ENCODE measurements at places on chromosomes 5 and 9. TPM values are rescaled to one million over a fixed set of nuclear protein-coding genes. Genes with fewer than 3 reads are reported as not detected.
A peak's percentile ranks its signal among the peaks of the same experiment; 100 is the strongest.

Gene FAM151B
- 0.27 TPM for total RNA-seq

Gene FKTN
- 10.4 TPM for total RNA-seq

Gene ZNF879
- 0.53 TPM for total RNA-seq

Gene KCNT1
- total RNA-seq = not detected

Gene GRXCR2
- total RNA-seq = not detected

Gene CER1
- not detected for total RNA-seq

Gene FBXO38
- total RNA-seq = 32.2 TPM

Gene DOCK2
- 2.1 TPM for total RNA-seq

Gene RHOBTB3
- 51.4 TPM for total RNA-seq

Gene C5orf63
- 0.37 TPM for total RNA-seq

Gene ANKDD1B
- not detected for total RNA-seq

Gene SLC27A6
- total RNA-seq = 0.27 TPM

Gene ZNF618
- 2.2 TPM for total RNA-seq

DNA sequence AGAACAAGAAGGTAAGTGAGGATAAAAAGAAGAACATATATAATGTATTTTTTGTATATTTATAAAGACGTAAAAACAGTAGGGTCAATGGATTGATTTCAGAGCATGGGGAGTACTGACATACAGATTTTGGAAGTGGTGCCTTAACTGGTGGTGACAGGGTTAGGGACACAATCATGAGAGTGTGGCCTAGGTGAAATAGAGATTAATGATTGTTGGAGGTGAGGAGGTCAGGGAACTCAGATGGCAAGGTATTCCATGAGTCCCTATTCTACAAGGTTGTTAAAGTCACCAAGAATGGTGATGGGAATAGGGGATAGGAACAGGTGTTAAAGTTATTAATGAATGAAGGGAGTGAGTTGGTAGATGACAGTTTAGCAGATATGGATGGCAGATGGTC is 210.8 kb downstream of the SEMA6A start:
- DNase-seq = no peak

- peak; percentile 20 for DNase-seq
Observed at GRCh38 chr9:72807765-72808445, 144.9 kb downstream of the ALDH1A1 start.

- DNase-seq = no peak
Observed at GRCh38 chr9:138073808-138074207, 196.2 kb downstream of the CACNA1B start.

GRCh38 chr9:125971050-125971449 is 223.9 kb downstream of the PBX3 start:
- no peak for DNase-seq

GRCh38 chr9:6200761-6201160 is 14.8 kb upstream of the IL33 start:
- no peak for DNase-seq

GRCh38 chr9:82668689-82669199 is 394.2 kb downstream of the RASEF start:
- no peak for DNase-seq

DNA sequence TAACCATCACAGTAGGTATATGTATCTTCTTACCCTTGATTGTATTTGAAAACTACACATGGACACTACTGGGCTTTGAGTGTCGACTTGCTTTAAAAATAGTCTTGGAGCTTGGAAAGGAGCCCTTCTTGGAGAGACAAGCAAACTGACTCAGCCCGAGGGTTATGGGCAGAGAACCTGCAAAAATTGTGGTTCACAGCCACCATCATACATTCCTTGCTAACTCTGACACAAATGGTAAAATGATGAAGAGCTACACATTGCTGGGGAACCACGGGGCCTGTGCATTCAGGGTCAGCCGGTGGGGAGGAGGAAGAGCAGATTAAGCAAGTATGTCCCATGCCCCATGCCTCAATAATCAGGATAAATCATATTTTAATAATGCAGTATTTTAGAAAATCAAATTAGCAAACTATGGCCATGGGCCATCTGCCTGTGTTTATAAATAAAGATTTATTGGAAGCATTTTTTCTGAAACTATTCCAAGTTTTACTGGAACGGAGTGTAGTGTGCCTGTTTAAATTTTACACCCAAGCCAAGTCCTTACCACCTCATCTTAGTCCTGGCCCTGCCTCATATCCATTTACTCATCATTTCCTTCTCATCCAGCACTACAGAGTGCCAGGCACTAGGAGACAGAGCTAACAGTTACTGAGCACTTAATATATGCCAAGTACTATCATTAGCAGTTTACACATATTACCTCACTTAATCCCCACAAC is 195.7 kb downstream of the PALM2AKAP2 start:
- DNase-seq = peak; percentile 28

DNA sequence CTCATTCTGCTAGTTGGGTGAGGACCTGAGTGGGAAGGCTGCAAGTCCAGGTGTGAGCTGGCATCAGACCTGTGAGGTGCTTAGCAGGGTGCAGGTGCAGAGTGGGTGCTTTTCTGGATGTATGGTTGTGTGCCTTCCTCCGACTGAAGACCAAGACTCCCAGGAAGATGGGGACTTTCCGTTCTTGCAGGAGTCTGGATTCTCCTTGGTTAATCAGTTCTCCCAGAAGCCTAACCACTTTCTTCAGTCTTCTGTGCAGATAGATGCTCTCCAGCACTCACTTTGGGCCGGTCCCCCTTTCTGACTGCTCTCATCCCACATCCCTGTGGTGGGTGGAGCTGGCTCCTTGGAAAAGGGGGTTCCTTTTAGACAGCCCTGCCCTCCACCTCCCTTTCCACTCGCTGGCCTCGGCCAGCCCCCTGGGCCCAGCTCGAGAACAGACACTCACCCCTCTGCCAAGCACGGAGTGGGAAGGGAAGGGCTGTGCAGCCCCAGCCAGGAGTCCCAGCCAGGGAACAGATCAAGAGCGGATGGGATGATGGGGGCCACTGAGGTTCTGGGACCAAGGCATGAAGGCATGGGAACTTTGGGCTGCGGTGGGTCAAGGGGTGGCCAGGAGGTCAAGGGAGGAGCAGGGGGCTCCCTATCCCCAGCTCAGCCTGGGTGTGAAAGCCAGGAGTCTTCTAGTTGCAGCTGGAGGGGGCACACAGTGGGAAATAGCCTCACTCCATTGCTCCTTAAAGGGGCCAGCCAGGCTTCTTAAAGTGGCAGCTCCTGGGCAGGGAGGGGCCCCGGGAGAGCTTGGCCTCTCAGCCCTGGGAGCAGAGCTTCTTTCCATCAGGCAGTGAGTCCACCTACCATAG is 62.4 kb downstream of the FGF18 start:
- DNase-seq = no peak

DNA sequence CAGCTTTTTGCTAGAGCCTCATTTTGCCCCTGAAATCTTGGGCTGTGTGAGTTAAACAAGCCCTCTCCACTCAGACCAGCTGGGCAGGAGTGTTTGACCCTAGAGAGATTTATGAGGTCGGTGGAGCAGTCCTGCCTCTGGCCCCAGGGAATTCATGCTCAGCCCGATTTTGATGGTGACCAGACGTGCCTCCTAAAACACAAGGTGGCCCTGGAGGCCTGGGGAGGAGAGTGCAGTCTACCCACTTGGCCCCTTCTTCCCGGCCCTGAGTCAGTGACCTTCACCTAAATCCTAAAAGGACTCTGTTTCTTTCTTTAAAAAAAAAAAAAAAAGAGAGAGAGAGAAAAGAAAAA is 86.6 kb upstream of the SAP30L start:
- DNase-seq = no peak

GRCh38 chr5:152532714-152533113 is 127.6 kb upstream of the NMUR2 start:
- DNase-seq = peak; percentile 21

GRCh38 chr5:136042665-136043121 is 13.9 kb downstream of the TGFBI start:
- peak; percentile 97 for DNase-seq

DNA sequence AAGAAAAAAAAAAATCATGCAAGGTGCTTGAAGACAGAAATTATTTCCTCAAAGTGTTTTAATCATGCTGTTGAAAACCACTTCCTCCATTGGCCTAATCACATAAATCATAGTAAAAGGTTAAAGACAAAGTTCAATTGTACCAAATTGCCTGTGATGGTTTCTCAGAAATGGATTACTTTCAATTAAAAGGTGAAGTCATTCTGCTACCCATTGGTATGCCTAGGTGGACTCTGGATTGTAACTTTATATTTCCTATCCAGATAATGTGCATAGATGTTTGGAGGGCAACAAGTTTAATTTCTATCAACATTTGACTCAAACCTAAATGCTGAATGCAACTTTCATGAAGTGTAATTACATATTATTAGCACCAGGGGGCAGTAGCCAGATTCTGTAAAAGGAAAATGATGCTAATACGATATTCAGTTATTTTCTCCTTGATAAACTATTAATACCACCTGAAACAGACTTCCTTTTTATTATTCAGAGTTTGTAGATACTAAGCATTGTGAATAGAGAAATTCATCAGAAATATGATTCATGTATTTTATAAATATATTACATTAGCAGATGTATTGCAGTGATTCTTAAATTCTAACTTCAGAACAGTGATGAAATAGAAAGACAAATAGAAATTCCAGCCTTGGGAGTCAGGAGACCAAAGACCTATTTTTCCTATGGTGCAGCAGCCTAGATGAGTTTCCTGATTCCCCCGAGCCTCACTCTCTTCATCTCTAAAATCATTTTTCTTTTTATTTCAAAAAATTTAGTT is 148.2 kb downstream of the CAAP1 start:
- peak; percentile 18 for DNase-seq

GRCh38 chr5:74257645-74258313 is 382.7 kb downstream of the ENC1 start:
- no peak for DNase-seq

- no peak for DNase-seq
Observed at GRCh38 chr5:57715296-57715695, 232.7 kb upstream of the ACTBL2 start.

DNA sequence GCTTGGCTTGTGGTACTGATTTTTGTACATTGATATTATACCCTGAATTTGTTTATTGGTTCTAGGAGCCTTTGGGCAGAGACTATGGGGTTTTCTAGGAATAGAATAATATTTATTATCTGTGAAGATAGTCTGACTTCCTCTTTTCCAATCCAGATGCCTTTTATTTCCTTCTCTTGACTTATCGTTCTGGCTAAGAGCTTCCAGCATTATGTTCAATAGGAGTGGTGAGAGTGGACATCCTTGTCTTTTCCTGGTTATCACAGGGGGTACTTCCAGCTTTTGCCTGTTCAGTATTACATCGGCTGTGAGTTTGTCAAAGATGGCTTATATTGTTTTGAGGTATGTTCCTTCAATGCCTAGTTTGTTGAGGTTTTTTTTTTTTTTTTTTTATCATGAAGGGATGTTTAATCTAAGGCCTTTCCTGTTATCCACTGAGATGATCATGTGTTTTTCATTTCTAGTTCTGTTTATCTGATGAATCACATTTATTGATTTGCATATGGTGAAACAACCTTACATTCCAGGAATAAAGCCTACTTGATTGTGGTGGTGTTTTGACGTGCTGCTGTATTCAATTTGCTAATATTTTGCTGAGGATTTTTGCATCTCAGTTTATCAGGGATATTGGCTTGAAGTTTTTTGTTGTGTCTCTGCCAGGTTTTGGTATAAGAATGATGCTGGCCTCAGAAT is 77.5 kb downstream of the CERT1 start:
- no peak for DNase-seq

GRCh38 chr5:135319458-135319857 is 79.6 kb downstream of the MACROH2A1 start:
- no peak for DNase-seq

DNA sequence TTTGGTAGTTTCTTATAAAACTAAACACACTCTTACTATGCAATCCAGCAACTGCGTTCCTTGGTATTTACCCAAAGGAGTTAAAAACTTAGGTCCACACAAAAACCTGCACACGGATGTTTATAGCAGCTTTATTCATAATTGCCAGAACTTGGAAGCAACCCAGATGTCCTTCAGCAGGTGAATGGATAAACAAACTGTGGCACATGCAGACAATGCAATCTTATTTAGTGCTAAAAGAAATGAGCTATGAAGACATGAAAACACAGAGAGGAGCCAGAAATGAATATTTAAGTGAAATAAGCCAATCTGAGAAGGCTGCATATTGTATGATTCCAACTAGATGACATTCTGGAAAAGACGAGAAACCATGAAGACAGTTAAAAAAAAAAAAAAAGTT is 10.7 kb downstream of the WNK2 start:
- DNase-seq = no peak

- DNase-seq = peak; percentile 98
Observed at GRCh38 chr5:17398431-17398830, 99.6 kb upstream of the TAF11L2 start.
